ENCODE measurements at places on chromosomes 12 and 14. TPM values are rescaled to one million over a fixed set of nuclear protein-coding genes. Genes with fewer than 3 reads are reported as not detected.

RPL10L gene
- total RNA-seq, result not detected

DNA sequence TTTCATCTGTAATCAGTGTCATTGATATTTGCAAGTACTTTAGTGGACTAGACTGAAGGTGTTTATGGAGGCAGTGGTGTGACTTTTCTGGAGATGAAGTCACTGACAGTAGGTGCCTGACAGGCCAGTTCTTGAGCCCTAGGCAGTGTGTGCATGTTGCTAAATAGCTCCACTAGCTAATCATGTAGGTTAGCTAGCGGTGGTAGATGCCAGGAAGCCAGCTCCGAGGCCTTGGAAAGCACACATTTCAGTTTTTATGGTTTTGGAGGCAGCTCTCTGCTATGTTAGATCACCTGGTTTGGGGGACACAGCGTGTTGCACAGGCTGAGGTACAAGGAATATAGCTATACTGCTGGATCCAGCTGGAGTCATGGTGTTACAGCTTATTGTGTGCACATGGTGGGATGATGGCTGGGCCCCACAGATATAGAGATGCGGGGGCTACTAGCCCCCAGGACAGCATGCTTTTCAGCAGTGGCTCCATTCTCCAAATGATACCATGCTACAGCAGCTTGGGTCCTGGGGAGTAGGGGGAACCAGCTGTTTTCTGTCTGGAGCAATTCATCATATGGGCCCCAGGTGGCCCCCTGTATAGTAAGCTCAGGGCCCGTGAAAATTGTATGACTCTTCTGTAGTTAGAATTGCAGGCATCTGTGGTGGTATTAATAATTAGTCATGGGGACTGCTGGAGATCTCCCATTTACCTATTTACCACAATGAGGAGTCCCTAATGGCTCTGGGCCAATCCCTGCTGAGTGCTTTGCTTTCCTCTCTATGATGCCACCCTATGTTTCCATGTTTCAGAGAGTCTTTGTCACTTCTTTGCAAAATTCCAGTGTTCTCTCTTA, 367.2 kb upstream of the LMO3 start:
- no peak for DNase-seq

DNA sequence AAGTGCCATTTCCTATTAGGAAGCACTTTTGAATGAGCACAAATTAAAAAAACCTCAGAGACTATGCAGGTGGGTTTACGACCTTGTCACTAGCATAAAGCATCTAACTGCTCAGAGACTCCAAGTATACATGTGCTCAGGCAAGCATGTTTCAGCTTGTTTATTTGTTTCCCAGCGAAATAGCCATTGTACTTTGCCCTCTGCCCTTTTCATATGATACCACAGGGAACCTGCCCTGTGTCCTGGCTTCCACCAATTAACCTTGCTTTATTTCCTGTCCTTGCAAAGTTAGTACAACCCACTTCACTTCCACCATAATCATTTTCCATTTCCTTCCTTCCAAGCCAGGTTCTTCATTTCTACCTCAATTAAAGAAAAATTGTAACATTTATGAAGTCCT, 194.9 kb downstream of the DUSP6 start:
- no peak for DNase-seq

DAO gene
- total RNA-seq, result not detected

- no peak for DNase-seq
Measured at GRCh38 chr14:59751578-59751977, 119.0 kb downstream of the RTN1 start.

DNA sequence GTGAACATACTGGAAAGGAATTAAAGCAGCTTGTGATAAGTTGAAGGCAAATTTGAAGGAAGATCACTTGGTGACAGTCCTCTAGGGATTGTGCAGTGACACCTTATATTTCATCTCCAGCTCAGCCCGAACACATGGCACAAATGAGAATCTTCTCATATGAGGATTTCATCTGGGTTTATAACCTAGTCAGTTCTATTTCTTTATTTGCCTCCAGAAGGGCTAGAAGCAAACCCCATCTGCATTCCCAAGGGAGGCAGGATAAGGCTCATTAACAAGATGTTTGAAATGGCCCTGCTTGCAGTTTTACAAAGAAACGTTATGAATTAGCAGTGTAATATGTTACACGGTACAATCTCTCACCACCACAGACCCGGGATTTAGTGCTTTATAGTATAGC, 90.7 kb upstream of the KRR1 start:
- DNase-seq, result no peak

DNA sequence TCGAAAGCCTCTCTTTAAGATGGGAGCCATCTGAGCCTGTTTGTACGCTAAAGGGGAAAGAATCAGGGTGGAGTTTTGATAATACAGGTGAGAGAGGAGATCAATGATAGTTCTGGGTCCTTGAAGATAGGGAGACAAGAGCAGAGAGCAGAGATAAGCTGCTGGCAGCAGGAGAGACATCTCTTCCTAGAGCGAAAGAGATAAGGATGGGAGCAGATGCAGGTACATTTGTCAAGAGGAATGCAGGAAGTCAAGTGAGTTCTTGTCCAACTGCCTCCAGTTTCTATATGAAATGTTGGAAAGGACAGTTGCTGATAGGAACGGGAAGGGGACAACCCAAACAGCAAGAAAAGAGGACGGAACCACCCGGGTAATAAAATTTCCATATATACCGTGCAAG, 24.7 kb upstream of the HIF1A start:
- no peak for DNase-seq

GRCh38 chr12:6288235-6288634, 22.2 kb upstream of the PLEKHG6 start:
- no peak for DNase-seq

GRCh38 chr12:59597385-59597781, 1.6 kb downstream of the SLC16A7 start:
- peak; percentile 75 for DNase-seq

GRCh38 chr12:67069451-67070306, 199.5 kb upstream of the CAND1 start:
- peak; percentile 35 for DNase-seq

GRCh38 chr14:93156693-93157369, 27.9 kb downstream of the MOAP1 start:
- no peak for DNase-seq

- no peak for DNase-seq
Measured at GRCh38 chr12:87853448-87854003, 175.7 kb downstream of the C12orf50 start.

Measured in activated CD4-positive, alpha-beta memory T cell treated with anti-CD3 and anti-CD28 coated beads, Interleukin-2, amount 10 ng/mL, durations not matched to agents 7 days and 5 days (primary cell).